ENCODE measurements at places on chromosomes 4 and X.

DNA sequence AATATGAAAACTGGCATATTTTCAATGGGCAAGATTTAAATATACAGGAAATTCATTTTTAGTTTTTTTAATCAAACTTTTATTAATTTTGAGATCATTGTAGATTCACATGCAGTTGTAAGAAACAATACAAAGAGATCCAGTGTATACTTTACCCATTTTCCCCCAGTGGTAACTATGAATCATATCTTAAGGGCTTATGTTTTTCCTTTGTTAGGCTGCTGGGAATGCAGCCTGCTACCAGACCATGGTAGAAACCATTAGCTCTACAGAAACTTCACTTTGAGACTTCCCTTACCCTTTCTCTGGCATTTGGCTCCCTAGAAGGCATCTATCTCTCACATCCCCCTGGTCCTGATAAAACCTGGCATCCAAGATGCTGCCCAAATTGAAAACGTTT, 147.6 kb upstream of the EOLA2 start:
- no peak for DNase-seq

DNA sequence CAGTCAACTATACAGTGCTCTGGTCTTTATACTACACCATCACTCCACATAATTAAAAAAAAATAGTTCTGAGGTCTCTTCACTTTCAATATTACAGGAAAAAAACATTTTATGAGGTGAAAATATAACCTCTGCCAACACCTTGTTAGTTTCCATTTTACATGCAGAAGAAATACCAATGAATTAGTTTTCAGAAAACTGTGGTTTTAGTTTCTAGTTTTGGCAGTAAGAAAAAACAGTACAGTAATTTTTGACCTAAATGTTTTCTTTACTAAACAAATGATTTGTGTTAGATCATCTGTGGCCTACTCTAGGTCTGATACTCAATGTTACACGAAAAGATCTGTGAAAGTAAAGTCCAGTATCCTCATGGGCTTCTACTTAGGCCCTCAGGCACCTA, 10.0 kb downstream of the SULT1E1 start:
- no peak for DNase-seq

DNA sequence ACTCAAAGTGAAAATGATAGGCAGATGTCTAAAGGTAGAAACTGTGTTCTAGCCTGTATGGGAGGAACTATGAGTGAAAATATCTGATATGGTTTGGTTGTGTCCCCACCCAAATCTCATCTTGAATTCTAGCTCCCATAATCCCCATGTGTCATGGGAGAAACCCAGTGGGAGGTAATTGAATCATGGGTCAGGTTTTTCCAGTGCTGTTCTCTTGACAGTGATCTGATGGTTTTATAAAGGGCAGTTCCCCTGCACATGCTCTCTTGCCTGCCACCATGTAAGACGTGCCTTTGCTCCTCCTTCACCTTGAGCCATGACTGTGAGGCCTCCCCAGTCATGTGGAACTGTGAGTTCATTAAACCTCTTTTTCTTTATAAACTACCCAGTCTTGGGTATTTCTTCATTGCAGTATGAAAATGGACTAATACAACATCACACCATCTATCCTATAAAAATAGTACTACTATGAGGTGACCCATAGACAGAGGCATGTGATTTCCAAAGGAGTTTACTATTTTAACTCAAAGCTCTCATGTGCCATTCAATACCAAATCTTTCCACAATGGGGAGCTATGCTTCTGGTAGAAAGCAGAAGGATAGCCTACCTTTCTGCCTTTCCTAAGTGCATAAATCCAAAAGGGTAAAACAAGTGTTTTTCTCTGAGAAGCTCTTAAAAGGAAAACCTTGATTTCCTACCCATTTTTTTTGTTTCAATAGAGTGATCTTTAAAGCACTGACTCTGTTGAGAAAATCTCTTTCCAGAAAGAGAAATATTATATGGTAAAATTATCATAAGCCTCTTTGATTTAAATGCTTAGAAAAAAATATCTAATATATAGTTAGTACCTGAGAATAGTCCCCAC, 38.8 kb downstream of the SEC31A start:
- DNase-seq = no peak

DNA sequence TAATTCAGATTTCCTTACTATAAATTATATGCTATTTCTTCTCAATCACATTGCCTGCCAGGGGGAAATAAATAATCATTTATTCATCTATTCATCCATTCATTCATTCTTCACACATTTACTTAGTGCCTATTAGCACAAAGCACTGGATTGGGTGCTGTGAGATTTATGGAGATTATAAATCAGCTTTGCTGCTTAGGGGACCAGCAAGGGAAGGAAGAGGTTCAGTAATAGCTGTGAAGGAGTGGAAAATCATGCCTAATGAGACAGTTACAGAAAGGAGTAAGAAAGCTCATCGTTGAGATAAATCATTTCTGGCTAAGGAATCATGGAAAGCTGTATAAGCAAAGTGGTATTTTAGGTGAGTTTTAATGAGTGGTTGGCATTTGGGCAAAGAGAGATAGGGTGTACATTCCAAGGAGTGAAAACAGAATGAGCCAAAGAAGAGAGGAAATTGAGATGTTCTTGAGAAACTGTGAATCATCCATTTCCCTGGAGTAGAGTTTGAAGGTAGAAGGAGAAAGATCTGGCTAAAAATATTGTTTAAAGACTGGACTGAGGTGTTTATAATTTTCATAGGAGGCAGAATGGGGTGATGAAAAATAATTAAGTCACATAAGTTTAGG, 9.6 kb downstream of the ARSJ start:
- no peak for DNase-seq

GRCh38 chrX:56503941-56504673, 59.3 kb upstream of the UBQLN2 start:
- no peak for DNase-seq

DNA sequence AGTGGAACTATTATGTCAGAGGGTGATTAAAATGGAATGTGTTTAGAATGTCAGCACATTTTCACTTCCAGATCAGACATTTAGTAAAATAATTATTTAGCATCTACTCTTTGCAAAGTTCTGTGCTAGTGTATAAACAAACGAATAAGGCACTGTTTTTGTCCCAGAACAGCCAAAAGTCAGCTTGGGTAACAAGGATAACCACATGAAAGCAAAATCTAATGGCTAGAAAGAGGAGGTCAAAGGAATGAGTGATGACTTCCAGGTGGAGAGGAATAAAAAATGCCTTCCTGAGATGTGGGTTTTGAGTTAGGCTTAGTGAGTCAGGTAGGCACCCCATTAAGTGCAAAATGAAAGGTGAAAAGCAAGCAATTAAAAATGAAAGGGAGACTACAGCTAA, 112.6 kb downstream of the ATP10D start:
- no peak for DNase-seq

- DNase-seq = no peak
Observed at GRCh38 chrX:340121-340520, 21.5 kb upstream of the GTPBP6 start.

GRCh38 chr4:121765368-121765705, 373 bp upstream of the SMIM43 start:
- DNase-seq = no peak

DNA sequence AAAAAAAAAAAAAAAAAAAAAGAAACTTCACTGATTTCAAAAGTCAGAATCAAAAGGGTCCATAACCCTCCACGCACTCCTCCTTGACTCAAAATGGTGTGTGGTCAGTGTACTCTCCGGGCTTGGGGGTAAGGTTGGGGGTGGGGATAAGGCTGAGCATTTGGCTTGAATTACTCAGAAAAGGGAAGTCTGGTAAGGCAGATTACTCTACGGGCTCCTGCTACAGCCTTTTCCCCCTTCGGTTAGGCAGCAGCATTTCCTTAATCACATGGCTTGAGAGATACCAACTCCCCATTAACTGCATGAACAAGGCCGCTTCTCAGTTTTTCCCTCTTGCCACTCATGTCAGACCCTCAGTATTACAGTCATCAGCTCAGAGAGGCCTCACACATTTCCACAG, 135.4 kb upstream of the DUSP21 start:
- DNase-seq = no peak

DNA sequence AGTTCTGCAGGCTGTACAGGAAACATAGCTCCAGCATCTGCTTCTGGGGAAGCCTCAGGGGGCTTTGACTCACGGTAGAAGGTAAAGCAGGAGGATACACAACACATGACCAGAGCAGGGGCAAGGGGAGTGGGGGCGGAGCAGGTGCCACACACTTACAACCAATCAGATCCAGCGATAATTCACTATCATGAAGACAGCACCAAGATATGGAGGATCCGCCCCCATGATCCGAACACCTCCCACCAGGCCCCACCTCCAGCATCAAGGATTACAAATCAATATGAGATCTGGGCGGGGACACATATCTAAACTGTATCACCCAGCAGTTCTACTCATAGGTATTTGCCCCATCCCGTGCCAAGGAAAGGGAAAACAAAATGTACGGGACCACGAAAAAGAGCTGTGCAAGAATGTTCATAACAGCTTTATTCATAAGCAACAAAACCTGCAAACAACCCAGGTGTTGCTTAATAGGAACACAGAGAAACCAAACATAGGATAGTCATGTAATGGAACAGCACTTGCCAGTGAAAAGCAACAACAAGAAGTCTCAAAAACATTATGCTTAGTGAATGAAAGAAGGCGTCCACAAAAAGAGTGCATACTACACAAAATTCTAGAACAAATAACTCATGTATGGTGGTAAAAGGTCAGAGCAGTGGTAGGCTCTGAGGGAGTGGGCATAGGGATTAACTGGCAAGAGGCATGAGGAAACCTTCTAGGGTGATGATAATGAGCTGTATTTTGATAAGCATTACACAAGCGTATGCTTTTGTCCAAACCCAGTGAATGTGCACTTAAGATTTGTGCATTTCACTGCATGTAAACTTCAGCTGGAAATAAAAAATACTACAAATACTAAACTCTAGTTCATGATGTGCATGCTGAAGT, 130.9 kb upstream of the FAM9B start:
- no peak for DNase-seq

DNA sequence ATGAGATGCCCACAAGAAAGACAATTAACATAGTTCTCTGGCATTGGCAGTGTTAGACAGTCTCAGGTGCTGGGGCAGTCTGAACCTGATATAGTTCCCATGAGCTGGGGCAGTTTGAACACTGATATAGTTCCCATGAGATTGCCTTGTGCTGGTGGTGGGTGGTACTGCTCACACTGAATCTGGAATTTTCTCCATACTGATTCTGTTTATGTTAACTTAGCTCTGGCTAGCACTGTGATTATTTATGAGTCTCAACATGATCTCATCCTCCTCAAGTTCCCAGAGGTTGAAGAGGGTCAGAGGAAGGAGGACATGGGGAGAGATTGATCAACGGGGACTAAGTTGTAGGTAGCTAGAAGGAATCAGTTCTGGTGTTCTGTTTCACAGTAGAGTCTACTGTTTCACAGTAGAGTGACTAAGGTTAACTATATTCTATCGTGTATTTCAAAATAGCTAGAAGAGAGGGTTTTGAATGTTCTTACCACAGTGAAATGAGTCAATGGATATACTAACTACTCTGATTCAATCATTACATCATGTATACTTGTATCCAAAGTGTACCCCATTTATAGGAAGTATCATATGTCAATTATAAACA, 379.9 kb downstream of the ADAM29 start:
- no peak for DNase-seq

GRCh38 chr4:139839403-139840031, 173.9 kb downstream of the MGST2 start:
- no peak for DNase-seq

GRCh38 chrX:138638996-138639395, 72.5 kb downstream of the FGF13 start:
- no peak for DNase-seq

- no peak for DNase-seq
Observed at GRCh38 chr4:13266687-13267086, 217.5 kb downstream of the RAB28 start.

DNA sequence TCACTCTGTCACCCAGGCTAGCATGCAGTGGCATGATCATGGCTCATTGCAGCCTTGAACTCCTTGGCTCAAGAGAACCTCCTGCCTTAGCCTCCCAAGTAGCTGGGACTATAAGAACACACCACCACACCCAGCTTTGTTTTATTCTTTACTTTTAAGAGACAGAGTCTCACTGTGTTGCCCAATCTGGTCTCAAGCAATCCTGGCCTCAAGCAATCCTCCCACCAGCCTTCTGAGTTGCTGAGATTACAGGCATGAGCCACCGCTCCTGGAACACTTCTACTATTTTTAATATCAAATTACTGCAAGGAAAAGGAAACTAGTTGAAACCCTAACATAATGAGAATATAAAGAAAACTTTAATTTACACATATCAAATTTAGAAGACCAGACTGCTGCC, 85.4 kb downstream of the FAM13A start:
- no peak for DNase-seq

- DNase-seq = no peak
Observed at GRCh38 chr4:117889978-117890377, 144.3 kb upstream of the NDST3 start.

GRCh38 chrX:133359466-133359865, 55.8 kb downstream of the GPC4 start:
- no peak for DNase-seq

GRCh38 chr4:112951362-112952312, 97.8 kb upstream of the ANK2 start:
- DNase-seq = no peak

GRCh38 chr4:113232194-113232593, 182.7 kb downstream of the ANK2 start:
- no peak for DNase-seq
